ENCODE measurements at places on chromosomes 1 and 21.

- DNase-seq: no peak
Observed at GRCh38 chr1:117925981-117926380, 3.4 kb downstream of the GDAP2 start.

DNA sequence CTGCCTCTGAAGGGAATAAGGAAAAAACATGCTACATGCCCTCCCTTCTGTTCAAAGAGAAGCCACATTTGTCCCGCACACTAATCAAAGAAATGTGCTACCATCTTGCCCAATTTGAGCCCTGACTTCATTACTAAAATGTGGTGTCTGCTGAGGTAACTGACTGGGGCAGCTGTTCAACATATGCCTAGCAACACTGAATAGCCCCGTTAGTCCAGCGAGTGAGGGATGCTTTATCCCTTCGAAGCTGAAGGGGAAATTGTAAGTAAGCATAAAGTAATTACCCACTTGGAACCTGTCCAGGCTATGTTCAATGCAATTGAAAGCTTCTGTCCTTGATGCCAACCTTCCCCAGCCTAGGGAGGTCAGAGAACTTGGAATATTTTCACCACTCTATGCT is 310.6 kb downstream of the SEC16B start:
- DNase-seq: no peak

DNA sequence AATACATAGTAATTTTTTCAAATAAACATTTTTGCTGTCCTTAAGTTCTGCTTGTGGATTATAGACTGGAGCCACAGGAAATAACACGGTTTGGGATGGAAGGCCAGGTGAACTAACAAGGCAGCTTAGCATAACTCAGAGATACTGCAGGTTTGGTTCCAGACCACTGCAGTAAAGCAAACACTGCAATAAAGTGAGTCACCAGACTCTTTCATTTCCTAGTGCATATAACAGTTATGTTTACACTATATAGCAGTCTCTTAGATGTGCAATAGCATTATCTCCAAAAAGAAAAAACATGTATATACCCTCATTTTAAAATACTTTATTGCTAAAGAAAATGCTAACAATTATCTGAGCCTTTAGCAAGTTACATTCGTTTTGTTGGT is 22.0 kb downstream of the LRRC42 start:
- DNase-seq: no peak

DNA sequence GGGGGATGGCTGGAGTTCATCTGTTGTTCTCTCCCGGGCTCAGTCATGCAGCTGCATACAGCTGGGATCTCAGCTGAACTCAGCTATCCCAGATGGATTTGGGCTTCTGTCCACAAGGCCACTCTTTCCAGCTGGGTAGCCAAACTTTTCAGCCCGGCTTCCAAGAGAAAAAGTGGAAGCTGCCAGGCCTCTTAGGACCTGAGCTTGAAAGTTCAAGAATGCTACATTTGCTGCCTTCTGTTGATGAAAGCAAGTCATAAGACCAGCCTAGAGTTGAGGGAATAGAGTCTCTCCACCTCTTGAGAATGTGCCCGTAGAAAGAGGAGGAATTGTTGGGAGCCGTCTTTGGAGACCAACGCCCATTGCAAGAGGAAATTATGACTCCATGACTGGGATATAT is 95.3 kb downstream of the C1orf21 start:
- DNase-seq: no peak

DNA sequence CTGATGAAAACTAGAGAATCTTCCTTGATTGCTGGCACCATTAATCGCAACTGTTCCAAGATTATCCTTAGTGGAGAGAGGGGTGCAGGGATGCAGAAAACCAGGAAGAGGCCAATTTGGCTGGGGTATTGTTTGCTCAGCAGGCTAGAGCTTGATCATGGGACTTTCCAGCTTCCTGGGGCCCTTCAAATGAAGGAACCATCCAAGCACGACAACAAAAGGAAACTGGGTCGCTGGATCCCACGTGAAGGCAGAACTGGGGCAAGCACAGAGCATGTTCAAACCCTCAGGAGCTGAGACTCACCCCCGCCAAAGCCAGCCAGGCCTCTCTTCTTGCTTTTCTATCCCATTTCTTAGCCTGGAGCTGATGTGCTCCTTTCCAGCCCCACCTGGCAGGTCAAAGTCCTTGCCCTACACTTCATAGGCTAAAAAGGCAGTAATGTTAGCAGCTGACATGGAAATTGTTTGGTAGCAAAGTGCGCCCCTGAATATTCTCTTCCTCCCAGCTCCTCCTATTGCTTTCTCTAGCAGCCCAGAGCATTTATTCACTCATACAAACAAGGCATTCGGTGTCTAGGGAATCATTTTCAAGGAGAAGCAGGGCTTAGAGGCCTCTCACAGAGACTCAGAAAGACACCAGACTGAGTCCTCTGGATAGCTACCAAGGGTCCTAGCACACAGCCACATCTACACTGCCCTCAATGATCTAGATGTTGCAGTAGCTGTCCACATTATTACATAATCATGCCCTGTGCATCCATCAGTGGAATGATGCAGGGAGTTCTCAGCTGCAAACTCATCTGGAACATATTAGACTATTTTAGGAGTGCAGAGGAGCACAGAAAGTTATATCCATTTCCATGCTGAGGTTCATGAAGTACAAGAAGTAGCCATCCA is 11.5 kb downstream of the KCNA2 start:
- no peak for DNase-seq

GRCh38 chr1:236181059-236181458 is 38.7 kb downstream of the GPR137B start:
- DNase-seq: no peak

- no peak for DNase-seq
Observed at GRCh38 chr1:30359539-30360220, 363.7 kb downstream of the MATN1 start.

- DNase-seq: no peak
Observed at GRCh38 chr1:22853651-22854185, 118.9 kb downstream of the LACTBL1 start.

GRCh38 chr1:10900691-10901090 is 104.2 kb upstream of the CASZ1 start:
- no peak for DNase-seq

DNA sequence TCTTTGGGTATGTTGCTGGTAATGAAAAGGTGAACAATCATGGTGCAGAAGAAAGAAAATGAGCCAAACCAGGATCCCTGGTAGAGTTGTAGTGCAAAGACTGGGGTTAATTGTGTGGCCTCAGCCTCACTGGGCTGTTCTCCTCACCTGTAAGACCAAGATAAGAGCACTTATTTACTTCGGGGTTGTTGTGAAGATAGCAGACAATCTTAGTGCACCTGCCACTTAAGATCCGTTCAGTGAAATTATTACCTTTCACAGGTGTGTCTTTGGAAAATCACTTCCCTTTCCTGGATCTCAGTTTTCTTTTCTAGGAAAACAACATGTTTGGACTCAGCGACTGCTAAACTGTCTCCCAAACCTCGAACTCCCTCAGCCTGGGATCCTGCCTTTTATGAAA is 1.3 kb upstream of the FGGY start:
- no peak for DNase-seq

- no peak for DNase-seq
Observed at GRCh38 chr21:25980710-25981109, 189.9 kb downstream of the APP start.

DNA sequence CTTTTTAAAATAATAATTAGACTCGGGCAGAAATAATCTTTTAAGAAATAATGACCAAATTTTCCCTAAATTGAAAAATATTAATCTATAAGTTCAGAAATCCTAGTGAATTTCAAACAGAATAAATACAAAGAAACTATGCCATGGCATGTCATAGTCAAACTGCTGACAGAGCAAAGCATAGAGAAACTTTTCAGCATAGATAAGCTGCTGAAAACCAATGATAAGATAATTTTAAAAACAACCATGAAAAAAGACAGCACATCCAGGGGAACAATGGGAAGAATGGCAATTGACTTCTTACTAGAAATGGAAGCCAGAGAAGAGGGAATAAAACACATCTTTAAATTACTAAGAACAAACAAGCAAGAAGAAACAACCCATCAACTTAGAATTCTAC is 19.8 kb downstream of the CD1D start:
- no peak for DNase-seq

All from fibroblast of skin of left biceps (primary cell).